Activated CD8-positive, alpha-beta memory T cell treated with anti-CD3 and anti-CD28 coated beads, Interleukin-2, amount 50 U/mL, for 4 hours (primary cell): ENCODE measurements at places on chromosomes 4 and X.

GRCh38 chr4:168884251-168885124, 125.6 kb downstream of the CBR4 start:
- DNase-seq = no peak

GRCh38 chr4:145936142-145936996, 2.3 kb downstream of the ZNF827 start:
- DNase-seq = peak; percentile 64

DNA sequence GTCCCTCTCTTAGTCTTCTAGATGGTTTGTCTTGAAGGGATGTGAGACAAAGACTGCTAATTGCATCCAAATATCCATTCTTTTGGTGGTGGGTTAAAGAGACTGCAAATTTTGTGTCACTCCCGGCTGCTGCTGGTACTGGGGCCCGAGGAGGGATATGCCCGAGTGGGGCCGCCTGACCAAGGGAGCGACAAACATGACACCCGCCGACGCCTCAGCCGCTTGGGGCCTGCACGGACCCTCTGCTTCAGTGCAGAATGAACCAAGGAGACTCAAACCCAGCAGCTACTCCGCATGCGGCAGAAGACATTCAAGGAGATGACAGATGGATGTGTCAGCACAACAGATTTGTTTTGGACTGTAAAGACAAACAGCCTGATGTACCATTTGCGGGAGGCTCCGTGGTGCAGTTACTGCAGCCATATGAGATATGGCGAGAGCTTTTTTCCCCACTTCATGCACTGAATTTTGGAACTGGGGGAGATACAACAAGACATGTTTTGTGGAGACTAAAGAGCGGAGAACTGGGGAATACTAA, 13.6 kb upstream of the ARX start:
- DNase-seq = no peak

DNA sequence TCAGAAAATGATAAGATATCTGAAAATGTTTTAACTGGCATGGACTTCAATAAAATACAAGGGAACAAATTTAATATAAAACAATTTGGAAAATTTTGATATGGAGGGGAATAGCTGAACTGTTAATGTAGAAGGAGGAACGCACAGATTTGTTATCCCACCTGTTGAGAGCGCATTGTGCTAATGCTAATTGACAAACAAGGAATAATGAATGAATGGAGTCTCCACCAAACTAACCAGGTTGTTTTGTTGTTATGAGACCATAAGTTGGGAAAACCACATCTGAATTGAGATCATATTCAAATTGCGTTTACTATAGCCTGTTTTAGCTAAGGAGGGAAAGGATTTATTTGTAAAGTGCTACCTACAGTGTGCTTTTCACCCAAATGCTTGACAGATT, 195.6 kb downstream of the ADGRL3 start:
- no peak for DNase-seq

GRCh38 chr4:163395055-163395454, 51.4 kb downstream of the NPY5R start:
- no peak for DNase-seq

DNA sequence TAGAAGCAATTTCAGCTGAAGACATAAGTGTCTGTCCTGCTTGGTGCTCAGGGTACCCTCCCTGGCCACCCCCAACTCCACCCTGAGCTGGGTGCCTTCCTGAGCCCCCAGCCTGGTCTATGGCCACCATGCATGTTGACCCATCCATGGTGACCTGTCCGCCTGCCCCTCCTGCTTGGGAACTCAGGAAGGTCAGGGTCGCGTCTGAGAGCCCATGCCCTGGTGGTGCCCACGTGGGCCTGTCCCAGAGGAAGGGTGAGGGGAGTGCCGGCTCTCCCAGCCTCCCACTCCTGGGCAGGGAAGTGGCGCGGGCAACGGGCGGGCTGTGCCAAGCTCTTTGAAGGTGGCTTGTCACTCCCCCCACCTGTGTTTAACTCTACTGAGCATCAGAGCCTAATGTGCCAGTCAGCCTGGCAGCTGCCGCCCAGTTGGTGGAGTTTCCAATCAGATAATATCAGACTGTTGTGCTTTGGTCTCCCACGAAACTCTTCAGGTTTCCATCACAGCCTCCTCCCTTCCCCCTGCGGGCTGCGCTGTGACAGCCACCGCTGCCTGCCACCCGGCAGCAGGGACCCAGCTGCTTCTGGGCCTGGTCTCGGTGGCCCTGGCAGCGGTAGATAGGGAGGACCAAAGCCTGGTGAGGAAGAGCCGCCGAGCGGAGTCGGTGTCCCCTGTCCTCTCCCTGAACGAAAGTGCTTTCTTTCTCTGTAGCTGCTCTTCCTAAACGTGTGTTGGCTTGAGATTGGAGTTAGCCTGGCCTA, 4.8 kb downstream of the SH3BP2 start:
- DNase-seq = peak; percentile 48

GRCh38 chrX:54415534-54416350, 24.5 kb upstream of the TSR2 start:
- DNase-seq = no peak

GRCh38 chr4:38884254-38884653, 16.6 kb downstream of the FAM114A1 start:
- no peak for DNase-seq

GRCh38 chrX:72120837-72121236, 10.9 kb downstream of the RTL5 start:
- no peak for DNase-seq

DNA sequence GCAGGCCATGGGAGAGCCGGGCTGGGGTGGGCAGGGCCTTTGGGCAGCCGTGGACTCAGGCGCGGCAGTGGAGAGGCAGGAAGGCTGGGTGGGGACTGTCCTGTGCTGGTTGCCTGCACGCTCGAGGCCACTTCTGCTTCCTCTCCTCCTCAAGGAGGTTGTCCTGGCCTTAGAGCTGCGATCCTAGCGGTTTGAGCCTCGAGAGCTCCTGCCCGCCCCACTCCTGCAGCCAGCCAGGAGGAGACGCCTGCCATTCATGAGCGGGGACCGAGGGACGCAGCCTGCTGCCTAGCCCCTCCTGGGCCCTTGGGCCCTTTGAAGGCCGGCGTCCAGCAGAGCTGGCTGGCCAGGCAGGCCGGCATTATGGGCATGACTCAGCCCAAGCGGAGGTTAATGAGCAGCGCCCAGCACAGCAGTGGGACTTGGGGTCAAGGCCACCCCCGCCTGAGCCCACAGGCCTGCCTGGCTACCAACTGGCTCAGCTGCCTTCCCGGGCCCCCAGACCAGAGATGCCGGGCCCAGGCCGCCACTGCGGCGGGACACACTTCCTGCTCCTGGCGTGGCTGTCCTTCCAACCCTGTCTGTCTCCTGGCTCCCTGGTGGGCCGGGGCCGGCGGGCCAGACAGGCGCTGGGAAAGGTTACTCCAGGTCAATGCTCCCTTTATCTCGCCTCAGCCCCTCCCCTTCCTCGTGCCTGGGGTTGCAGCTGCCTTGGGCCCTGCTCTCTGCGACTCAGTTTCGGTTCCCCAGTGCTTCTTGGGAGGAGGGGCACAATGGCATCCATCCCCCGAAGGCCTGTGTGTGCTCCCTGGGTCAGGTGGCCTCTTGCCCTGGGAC, 1.8 kb downstream of the ABCD1 start:
- no peak for DNase-seq

DNA sequence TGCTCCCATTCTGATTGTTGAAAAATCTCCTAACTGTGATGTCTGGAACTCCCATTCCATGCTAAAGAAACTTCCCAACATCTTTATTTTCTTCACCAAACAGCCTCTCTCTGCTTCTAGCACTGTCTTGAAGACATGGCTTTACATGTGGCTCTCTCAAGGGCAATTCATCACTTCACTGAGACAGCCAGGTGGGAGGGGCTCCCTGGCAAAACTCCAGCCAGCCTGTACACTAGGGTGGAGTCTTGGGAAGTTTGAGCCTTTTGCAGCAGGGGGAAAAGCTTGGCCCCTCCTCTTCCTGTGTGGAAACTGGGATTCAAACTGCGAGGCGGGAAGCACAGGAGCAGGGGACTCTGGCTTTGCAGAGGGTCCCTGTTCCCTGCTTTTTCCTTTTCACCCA, 130.5 kb upstream of the TTC29 start:
- DNase-seq = no peak

- DNase-seq = no peak
These were observed 16.1 kb downstream of the AFP start for GRCh38 chr4:73451981-73452747.

GRCh38 chr4:71198958-71199357, 139.9 kb upstream of the SLC4A4 start:
- DNase-seq = no peak

DNA sequence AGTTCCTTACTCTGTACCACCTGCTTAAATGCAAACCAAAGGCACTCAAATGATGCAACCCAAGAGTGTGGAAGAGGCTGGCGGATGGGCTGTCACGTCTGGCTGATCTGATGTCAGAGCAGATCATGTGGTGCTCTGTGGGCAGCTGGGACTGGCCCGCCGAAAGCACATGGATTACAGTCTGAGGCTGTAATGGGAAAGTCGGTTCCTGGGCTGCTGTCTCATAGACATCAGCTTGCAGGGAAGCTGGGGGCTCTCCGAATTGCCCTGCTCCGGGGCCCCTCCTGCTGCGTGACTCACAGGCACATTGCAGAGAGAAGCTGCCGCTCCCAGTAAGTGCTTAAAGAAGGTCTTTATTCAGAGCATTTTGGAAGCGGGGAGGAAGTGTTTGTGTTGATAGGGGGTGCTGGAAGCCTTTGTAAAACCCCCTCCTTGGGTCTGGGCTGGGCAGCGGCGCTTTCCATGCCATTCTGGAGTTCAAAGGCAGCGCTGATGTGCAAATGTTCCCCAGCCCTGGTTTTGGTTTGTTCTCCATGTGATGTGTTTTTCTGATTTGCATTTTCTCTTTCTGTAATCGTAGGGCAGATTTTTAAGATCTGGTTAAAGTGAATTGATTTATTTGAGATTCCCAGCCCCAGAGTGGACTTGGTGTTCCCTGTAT, 181.1 kb downstream of the LARP7 start:
- DNase-seq = no peak

- no peak for DNase-seq
These were observed 2.3 kb upstream of the METTL14 start for GRCh38 chr4:118682928-118683327.

DNA sequence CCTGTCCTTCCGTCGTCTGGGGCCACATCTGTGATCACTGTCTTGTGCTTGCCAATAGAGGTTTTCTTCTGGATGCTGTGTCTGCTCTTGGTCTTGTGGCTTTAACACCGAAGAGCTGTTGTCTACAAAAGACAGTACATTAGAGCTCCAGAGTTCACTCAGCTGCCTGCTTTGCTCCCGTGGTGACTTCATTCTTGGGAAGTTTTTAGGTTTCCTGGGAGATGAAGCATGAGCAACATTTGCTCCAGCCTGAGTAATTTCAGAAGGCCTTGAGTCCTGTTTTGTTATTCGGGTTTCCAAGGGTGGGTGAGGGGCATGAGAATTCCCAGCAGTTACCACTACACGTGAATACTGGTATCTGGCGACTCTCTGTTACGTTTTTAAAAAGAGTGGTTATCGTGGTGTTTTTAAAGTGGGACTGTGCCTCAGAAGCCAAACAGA, 189.2 kb downstream of the SHROOM3 start:
- no peak for DNase-seq

DNA sequence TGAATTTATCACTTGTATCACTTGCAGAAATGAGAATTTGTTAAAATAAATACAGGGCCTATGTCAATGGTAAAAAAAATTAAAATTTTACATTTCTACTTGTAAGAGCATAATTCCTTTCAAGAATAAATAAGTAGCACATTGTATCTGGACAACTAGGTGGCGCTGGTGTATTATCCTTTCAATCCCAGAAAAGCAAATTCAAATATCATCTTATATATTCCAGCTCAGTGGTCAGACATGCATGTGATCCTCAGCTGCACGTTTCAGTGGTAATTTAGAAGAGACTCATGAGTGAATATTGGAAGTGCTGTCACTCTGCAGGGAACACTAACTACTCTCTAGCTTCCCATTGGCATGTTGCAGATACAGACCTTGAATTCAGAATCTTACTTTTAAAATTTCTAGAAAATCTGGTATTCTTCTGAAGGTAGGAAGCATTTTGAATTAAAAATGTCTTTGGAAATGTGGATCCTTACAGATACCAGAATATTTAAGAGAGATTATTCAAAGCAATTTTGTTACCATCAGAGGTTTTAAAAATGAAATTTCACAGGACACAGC, 1414.7 kb upstream of the TENM3 start:
- no peak for DNase-seq

DNA sequence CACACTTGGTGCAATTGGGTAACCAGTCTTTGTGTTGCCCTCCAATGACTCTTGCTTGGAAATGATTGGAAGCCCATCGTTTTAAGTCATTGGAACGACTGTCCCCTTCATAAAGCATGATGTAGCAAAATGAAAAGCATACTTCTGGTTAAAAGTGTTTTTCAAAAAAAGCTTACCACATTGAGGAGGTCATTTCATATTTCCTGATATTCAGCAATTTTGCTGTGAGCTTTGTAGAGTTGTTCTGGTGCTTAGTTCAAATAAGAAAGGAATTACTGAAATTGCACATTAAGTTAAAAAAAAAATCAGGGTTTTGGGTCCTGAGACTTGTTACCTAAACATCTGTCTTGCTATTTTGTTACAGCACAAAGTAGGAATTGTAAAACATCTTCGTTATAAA, 51.8 kb downstream of the TBL1X start:
- DNase-seq = no peak

DNA sequence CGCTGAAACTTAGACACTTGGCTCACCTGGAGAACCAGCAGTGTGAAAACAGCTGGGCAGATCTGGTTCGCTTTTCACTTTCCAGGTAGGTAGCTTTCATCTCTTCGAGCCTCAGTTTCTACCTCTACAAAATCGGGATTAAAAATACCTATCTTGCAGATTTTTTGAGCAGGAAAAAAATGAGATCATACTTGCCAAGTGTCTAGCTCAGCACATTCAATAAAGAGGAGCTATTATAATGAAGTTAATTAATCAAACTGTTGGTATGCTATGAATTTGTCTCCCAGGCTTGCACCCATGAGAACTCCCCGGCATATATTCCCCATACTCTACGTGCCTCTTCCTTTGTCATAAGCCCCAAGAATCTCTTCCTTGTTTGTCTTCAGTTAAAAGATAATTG, 158.6 kb upstream of the LDB2 start:
- no peak for DNase-seq

- DNase-seq = no peak
These were observed 246.2 kb downstream of the ASMT start for GRCh38 chrX:1860936-1861594.

- no peak for DNase-seq
These were observed 4.3 kb downstream of the CCNA2 start for GRCh38 chr4:121819216-121819965.

DNA sequence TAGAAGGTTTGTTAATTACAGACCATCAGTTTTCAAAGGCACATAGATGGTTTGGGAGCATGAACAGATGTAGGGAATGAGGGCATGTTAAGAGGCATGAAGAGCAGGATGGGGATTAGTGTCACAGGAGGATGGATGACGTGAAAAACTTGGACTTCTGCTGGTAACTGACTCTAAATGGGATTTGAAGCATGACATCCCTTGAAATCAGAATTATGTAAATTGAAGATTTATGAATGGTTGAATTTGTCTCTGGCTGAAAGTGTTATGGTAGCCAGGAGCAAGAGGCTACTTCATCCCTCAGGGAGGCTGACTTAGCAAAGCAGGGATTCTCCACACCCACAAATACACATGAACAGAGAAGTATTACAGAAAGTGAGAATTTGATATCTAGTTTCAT, 454.6 kb downstream of the MAGEB5 start:
- no peak for DNase-seq

GRCh38 chrX:71627588-71628404, 9.5 kb upstream of the CXCR3 start:
- no peak for DNase-seq
